ENCODE measurements at places on chromosomes 5 and 9.

DNA sequence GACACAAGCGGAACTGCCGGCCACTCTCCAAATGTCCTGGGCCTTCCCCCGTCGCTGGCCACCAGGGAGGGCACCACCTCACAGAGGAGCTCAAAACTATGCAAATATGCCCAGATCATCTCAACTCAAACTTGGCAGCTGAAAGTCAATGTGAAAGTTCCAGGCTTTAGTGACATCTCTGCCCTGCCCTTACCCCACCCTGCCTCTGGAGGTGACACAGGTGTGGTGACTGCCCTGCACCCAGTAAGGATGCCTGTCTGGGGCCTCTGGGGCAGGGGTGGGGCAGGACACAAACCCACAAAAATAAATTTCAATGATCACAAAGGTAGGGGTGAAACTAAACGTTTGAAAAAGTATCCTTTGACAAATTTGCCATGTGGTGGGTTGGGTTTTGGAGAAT lies 213.4 kb downstream of the HSPA4 start:
- no peak for DNase-seq

DNA sequence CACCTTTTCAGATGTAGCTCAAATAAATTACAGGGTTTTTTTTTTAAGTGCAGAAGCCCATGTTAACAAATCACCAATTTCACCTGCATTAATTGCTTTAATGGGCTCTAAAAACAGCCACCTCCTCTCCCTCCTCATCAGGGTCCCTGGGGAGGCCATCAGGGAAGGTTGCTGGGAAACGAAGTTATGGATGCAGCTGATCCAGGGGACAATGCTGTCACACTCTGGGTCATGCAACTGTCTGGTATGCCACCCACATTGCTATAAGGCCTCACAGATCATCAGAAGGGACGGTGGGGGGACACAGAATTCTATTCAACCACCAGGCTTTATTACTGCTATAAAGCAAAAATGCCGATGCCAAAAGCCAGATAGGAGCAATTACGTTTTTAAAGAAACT lies 9.3 kb downstream of the WHRN start:
- DNase-seq, result no peak

- DNase-seq, result no peak
Observed at GRCh38 chr9:3823842-3824475, 298.2 kb upstream of the RFX3 start.

- DNase-seq, result no peak
Observed at GRCh38 chr5:72295539-72295938, 24.5 kb downstream of the MRPS27 start.

DNA sequence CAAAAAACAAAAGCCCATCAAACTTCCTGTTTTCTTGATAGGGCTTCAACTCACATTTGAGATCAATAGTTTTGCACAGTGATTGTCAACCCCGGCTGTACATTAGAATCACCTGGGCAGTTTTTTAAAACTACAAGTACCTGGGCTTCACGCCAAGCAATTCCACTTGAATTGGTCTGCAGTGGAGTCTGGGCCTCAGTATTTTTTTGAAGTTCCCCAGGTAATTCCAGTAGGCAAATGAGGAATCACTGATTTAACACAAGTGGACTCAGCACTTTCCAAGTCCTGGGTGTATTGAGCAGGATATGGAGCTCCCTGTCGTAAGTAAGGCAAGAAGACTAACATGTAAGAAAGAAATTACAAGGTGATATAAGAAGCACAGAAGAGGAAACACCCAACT lies 14.8 kb upstream of the SMIM15 start:
- no peak for DNase-seq

- no peak for DNase-seq
Observed at GRCh38 chr9:95096381-95096780, 221.1 kb downstream of the FANCC start.

DNA sequence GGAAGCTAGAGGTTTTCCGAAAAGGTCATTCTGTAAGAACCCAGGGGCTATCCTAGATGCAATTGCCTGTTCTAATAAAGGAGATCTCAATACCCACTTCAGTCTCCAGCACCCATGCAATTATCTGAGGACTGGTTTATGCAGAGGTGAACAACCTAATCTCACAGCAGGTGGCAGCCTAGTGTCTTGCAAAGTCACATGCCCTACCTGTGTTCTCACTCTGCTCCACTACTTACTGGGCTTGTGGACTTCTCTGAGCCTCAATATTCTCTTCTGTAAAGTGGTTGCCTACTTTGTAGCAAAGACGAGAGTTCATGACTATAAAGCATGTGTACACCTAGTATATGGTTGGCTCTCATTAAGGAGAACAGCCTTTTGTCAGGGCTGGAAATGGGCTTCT lies 21.0 kb upstream of the ALDH1B1 start:
- DNase-seq, result no peak
